ENCODE measurements at places on chromosomes 4 and X.
A peak's percentile ranks its signal among the peaks of the same experiment; 100 is the strongest.

DNA sequence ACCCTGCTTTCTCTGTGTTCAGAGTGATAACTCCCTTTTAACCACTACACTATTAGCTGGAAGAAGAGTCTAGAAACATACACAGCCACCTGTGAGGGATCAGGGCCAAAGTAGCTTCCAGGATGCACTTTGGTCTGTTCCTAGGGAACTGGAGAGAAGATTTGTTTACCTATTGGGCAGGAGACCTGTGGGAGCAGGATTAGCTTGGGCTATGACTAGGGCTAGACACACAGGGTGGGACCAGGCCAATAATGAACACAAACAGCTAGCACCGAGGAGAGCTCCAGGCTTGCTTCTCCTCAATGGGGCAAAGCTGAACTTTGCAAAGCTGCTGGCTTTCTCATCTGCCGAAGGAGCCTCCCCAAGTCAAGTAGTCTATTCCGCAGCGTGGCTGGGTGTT lies 24.4 kb upstream of the MAP7D3 start:
- no peak for DNase-seq

DNA sequence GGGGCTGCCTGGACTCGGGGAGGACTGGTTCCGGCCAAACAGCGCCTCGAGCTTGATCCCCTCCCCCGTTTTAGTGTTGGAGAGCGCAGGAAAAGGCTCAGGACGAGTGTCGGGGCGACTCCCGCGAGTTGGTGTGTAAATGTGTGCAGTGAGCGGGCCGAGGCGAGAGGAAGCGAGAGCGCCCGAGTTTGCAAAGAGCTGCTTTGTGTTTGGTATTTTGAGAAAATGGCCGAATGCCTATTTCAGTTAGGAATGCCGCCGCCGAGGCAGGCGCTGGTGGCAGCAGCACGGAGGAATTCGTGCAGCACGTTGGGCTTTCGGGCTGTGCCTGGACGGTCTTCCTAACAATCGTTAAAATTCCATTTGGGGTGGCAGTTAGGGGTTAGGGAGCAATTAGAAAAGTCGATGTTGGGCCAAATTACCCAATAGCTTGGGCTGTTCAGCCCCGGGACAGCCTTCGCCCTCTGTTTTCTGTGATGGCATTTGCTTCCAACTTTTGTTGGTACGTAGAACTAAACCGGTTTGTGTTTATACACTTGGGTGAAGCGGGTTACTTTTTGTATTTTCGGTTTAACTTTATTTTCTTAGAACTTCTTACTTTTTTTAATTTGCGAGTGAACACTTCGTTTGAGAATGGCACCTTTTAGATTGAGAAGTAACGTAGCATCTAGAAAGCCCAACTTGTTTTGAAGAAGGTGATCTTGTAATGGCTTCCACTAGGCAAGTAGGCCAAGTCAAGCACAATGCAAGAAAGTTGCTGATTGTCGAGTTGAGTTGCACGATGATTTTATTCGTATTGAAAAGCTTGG lies 1.6 kb downstream of the REST start:
- DNase-seq, result peak; percentile 49

GRCh38 chr4:14169460-14169859 lies 541.9 kb upstream of the BOD1L1 start:
- DNase-seq, result no peak

DNA sequence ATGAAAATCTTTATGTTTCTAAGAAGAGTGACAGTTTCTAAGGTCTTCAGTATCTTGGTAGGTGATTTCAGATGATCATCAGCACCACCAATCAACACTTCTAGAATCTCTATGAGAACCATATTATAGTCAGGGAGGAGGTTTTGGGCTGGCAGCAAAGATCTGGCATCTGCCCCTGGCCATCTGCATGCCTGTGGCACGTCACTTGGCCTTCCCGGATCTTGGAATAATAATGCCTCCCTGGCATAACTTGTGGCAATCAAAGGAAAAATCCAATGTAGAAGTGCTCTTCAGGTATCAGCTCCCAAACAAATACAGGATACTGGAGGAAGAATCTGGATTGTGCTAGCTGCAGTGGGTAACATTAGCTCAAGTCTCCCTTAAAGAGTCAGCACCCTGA lies 57.3 kb downstream of the RASL11B start:
- no peak for DNase-seq

GRCh38 chrX:123361371-123361770 lies 177.3 kb downstream of the GRIA3 start:
- no peak for DNase-seq

- no peak for DNase-seq
Observed at GRCh38 chr4:87216469-87216868, 3.9 kb downstream of the KLHL8 start.

- DNase-seq, result no peak
Observed at GRCh38 chr4:183356931-183357675, 34.9 kb upstream of the CLDN24 start.

GRCh38 chr4:113083346-113083745 lies 33.9 kb downstream of the ANK2 start:
- no peak for DNase-seq

GRCh38 chr4:84887824-84888223 lies 78.7 kb downstream of the WDFY3 start:
- no peak for DNase-seq

DNA sequence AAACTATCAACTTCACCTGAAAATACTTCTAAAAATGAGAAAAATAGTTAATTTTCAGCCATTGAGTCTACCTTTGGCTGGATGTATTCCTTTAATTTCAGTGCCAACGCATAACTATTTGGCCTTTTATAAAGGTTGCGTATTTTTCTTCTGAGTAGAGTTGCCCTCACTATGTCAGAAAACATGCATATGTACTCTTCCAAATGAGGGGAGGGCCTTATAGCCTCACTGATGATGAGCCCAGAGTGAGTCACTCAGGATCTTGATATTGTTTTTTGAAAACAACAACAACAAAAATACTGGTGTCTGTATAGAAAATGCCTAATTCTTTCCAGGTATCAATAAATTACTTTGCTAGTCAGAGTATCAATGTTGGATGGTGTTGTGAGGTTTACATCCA lies 349.3 kb downstream of the FBXO8 start:
- DNase-seq, result no peak

DNA sequence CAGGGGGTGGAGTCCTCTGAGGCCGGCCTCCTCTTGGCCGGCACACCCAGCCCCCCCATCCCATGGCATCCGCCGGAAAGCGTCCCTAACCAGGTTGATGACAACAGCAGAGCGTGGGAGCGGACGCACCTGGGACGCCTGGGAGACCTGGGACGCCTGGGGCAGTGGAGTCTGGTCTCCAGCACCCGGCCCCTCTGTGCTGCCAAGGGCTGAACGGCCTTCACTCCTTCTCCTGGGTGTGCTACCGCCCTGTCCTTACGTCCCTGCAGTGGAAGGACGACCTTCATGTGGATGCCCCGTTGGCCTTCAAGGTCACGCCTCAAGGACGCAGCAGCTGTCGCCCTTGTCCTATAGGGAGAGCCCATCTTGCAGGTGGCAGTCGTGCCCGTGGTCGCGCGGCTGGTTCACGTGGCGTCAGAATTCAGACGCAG lies 26.9 kb downstream of the NKX1-1 start:
- DNase-seq, result no peak

- no peak for DNase-seq
Observed at GRCh38 chrX:25343060-25343459, 327.3 kb upstream of the ARX start.

GRCh38 chrX:14504960-14505538 lies 24.3 kb upstream of the GLRA2 start:
- no peak for DNase-seq

- no peak for DNase-seq
Observed at GRCh38 chr4:69858690-69859089, 1.3 kb downstream of the SULT1E1 start.

- no peak for DNase-seq
Observed at GRCh38 chr4:129261584-129261983, 165.6 kb downstream of the C4orf33 start.

GRCh38 chr4:99729186-99729585 lies 71.6 kb upstream of the C4orf54 start:
- no peak for DNase-seq

- DNase-seq, result no peak
Observed at GRCh38 chr4:139642364-139642763, 23.3 kb upstream of the MGST2 start.

- no peak for DNase-seq
Observed at GRCh38 chrX:110173192-110174175, 144.4 kb downstream of the AMMECR1 start.

GRCh38 chr4:3323071-3323481 lies 30.3 kb downstream of the RGS12 start:
- DNase-seq, result no peak

- DNase-seq, result no peak
Observed at GRCh38 chrX:109928596-109929335, 74.1 kb upstream of the TMEM164 start.

GRCh38 chrX:104254442-104255115 lies at the start of gene ESX1:
TSS of gene ESX1 (minus strand) at chrX:104254933. CDS start at chrX:104254849, 84 bp downstream.
- DNase-seq, result no peak

DNA sequence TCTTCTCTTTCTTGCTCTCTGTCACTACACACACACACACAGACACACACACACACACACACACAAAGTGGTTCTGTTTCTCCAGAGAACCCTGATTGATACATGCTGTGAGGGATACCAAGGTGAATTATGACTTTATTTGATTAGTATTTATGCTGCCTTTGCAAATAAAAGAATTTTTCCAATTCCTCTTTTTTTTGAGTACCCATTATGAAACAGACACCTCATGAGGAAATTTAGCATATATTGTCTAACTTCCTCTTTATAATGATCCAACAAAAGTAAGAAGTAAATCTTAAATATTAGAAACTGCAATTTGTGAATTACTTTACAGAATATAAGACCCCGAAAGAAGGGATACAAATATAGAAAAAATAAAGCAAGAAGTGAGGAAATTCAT lies 14.3 kb upstream of the RAB28 start:
- no peak for DNase-seq

DNA sequence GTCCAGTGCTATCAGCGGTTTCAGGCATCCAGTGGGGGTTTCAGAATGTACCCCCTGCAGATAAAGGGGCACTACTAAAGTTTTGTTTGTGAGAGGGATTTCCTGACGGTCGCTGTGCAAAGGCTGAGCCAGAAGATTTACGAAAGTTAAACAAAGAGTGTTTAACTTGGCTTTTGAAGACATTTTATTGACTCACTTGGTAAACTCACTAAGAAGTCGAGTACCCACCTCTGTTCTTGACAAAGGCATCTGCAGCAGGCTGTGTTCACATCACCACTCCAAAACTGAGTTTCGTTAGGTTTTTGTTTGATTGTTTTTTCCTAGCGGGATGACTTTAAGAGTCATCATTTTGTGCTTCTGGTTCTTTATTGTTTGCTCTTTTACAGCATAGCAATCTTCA lies 143.9 kb upstream of the TBL1X start:
- no peak for DNase-seq

GRCh38 chr4:17329046-17329445 lies 182.8 kb downstream of the QDPR start:
- DNase-seq, result no peak

- peak; percentile 39 for DNase-seq
Observed at GRCh38 chr4:2570551-2571222, 34.2 kb downstream of the FAM193A start.

DNA sequence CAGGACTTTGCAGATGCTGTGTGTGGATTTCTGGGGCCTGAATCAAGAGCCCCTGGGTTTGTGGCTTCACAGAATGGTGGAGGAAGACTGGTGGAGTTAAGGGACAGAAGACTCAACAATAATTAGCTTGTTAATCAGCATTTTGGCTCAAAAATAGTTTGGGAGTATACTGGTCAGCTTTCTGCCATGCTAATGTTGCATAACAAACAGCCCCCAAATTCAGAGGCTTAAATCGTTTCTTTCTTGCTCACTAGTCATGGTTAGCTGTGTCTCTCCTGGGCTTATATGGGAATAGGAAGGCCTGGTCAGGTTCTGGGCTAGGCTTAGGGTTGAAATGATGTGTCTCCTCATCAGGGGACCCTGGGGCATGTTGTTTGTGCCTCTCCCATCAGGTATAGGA lies 24.4 kb downstream of the TBL1X start:
- DNase-seq, result no peak

DNA sequence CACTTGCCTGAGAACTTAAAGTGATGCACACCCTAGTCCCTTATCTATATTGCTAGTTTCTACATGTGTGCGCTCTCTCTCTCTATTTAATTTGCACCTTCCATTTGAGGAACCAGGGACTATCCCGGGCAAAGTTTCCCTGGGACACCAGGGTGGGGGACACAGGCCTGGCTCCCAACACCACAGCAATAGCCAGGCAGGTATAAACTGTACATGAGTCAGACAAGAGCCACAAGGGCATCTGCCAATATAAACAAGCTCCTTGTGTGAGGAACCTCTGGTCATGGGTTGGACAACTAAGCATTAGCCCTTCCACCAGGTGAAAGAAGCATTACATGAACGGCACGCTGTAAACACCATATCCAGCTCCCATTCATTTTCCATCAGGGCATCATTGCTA lies 455.5 kb downstream of the STIM2 start:
- no peak for DNase-seq

- DNase-seq, result peak; percentile 89
Observed at GRCh38 chrX:68828740-68829581, at the start of gene EFNB1. TSS of gene EFNB1 (plus strand) at chrX:68829021. CDS start at chrX:68829777, 756 bp downstream.

DNA sequence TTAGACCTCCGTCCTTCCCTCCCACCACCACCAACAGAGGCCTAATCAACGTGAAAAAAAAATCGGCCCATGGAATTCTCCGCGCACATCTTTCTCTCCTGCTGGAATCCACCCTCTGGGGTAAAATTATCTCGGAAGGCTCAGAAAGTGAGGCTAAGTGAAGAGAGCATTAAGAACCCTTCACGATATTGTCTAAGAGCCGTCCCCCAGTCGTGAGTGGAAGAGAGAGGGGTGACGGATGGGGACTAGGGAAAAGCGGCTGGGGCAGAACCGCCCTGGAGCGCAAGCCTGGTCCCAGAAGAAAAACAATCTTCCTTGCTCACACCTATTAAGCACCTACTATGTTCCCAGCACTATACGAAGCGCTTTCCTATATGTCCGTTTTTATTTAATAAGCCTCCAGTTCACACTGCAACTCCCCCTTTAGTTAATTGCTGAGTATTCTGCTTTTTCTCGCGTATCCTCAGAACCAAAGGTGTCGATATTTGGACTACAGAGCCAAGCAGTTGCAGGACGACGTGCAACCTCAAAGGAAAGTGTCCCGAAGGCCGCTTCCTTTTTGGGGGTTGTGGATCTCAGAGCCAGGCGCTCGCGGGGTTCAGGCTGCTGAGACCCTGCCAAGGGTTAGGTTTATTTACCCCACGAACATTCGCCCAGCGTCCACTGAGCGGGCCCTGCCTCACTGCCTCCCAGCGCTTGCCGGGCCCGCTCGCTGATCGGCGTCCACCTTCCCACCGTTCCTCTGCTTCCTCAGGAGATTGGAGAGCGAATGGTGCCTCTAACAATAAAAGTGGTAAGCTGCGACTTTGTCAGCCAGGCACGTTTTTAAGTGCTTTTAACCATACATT lies 889 bp downstream of the MGARP start:
- DNase-seq, result no peak

DNA sequence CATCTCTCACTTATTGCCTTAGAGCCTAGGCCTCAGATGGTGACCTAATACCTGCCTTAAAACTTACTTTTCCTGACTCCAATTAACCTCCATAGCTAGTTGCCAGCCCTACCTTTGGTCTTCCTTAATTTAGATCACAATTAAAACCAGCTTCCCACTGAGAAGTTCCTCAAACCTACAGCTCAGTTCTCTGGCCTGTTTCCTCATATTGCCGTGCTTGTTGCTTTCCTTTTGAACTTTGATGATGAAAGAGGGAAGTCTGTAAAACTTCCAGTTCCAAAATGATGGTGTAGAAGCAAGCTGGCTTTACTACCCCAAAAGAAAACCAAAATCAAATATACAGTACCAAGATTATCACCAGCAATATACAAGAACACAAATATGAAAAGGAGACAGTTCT lies 28.9 kb upstream of the CAMK2D start:
- DNase-seq, result no peak

All from CD4-positive, alpha-beta T cell treated with Interleukin-4 for 4 hours (primary cell).